ENCODE measurements at places on chromosomes 6 and 20. TPM values are rescaled to one million over a fixed set of nuclear protein-coding genes. Genes with fewer than 3 reads are reported as not detected.

PTK7 gene
- 1.8 TPM for total RNA-seq

SLC17A3 gene
- total RNA-seq: 19.3 TPM

TAP2 gene
- 20.2 TPM for total RNA-seq

- no peak for DNase-seq
Measured at GRCh38 chr6:106637051-106637716, 7.8 kb downstream of the QRSL1 start.

DNA sequence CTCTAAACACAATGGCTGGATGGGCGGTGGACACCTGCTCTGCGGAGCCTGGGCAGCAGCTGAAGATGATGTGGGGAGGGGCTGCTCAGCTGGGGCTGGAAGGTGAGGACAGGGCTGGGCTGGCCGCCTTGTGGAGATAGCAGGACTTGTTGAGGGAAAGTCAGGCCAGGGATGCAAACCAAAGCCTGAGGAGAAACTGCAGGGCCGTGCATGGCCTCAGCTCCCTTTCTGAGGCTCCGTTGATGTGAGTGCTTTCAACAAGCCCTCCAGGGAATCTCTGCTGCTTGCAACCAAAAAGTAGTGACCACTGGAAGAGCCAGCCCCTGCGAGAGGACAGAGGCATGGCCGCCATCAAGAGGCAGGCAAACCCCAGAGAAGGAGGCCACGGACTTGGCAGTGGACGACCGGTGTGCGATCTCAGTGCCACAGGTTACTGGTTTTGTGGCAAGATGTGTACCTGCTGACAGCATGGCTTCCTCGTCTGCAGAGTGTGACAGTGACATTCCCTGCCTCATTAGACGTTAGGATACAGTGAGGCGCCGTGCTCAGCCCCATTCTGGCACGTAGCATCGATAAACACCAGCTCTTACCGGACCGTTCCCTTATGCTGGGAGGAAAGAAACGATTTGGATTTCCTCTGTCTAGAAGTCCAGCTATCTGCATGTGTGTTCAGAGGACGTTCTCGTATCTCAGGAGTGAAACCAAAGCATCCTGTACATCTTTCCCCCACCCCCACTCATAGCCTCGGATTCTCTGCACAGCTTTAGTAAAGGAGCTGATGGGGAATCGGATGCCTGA, 37.9 kb downstream of the ERMARD start:
- peak; percentile 45 for DNase-seq

Measured in right lobe of liver (tissue), 6 donors.